ENCODE measurements at places on chromosomes 1 and 21.

- no peak for DNase-seq
Observed at GRCh38 chr21:14995226-14995625, 69.6 kb downstream of the NRIP1 start.

GRCh38 chr1:184210031-184210430, 158.5 kb downstream of the TSEN15 start:
- no peak for DNase-seq

GRCh38 chr21:44337941-44338895, 972 bp downstream of the CFAP410 start:
- peak; percentile 47 for DNase-seq

- DNase-seq = no peak
Observed at GRCh38 chr1:83017701-83018100, 981.2 kb downstream of the TTLL7 start.

DNA sequence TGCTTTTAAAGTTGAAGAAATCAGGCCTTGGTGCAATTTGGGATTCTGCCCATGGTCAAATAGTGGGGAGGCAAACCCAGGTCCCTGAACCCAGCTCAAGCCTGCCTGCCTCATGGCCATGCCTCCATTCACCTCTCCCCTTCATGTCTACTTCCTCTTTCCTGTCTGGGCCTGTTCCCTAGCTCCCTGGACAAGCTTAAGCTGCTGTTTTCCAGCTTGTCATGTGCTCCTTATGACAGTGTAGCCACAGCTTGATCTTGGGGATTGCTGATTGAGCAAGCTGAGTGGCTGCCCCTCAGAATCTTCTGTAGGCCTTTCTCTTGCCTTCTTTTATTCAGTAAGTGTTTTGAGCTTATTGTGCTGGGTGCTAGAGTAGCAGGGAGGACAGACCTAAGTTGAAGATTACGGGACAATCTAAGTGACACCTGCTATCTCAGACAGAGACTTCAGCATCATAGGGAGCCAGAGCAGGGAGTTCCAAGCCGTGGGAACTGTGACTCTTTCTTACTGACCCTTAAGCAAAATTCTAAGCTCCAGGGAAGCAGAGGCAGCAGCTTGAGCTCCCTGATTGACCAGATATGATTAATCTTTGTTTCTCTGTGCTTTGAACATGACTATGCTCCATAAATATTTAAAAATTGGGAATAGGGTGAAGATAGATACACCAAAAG, 520 bp upstream of the MR1 start:
- peak; percentile 33 for DNase-seq

DNA sequence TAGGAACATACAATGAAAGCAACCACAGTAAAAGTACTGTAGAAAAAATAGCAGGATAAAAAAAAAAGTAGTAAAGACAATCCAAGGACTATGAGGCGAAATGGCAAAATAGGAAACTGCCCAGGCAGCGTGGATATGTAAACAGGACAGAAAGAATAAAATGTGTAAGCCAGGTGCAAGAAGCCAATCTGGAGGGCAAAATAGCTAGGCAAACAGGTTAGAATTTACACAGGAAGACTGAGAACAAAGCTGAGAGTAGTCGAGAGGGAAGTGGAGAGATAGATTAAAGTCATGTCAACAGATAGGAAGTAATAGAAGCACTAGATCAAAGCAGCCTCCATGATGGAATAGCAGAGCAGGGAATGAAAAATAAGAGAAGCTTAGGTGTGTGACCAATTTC, 124.2 kb upstream of the B3GALT2 start:
- DNase-seq = no peak

- no peak for DNase-seq
Observed at GRCh38 chr1:87129038-87129437, 199.6 kb upstream of the LMO4 start.

DNA sequence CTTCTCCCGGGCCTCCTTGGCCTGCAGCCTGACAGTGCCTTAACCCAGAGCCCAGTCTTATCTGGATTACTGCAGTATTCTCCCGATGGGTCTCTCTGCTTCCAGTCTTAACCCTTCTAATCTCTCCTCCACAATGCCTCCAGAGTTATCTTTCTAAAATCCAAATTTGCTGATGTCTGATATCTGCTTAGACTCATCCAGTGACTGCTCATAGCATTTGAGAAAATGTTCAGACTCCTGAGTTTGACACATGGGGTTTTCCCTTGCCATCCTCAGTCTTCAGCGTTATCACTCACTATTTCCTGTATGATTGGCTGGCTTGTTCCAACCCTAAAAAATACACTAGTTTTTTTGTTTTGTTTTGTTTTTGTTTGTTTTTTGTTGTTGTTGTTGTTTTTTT, 102.0 kb downstream of the FMN2 start:
- no peak for DNase-seq

- DNase-seq = no peak
Observed at GRCh38 chr1:245715970-245716369, 561.2 kb downstream of the KIF26B start.

GRCh38 chr1:201023920-201024624, 558 bp upstream of the KIF21B start:
- no peak for DNase-seq

GRCh38 chr1:38872401-38873026, 634 bp downstream of the MYCBP start:
- DNase-seq = peak; percentile 33

GRCh38 chr1:234271243-234271606, 102.0 kb upstream of the COA6 start:
- DNase-seq = no peak

DNA sequence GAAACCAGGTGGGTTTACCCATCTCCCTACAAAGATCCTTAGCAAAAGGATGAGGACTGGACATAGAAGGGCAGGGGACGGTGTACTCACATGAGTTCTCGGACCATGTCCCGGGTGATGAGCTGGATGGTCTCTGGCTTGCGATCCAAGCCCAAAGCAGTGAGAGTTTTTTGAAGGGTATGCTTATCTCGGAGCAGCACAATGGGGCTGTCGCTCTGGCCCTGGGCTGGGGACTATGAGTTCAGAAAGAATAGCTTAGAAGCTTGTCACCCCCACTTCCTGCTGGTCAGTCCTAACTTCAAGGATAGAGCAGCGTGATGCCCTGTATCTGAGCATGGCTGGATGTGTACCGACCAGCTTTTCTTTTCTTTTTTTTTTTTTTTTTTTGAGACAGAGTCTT, 9.6 kb downstream of the CFAP45 start:
- no peak for DNase-seq

DNA sequence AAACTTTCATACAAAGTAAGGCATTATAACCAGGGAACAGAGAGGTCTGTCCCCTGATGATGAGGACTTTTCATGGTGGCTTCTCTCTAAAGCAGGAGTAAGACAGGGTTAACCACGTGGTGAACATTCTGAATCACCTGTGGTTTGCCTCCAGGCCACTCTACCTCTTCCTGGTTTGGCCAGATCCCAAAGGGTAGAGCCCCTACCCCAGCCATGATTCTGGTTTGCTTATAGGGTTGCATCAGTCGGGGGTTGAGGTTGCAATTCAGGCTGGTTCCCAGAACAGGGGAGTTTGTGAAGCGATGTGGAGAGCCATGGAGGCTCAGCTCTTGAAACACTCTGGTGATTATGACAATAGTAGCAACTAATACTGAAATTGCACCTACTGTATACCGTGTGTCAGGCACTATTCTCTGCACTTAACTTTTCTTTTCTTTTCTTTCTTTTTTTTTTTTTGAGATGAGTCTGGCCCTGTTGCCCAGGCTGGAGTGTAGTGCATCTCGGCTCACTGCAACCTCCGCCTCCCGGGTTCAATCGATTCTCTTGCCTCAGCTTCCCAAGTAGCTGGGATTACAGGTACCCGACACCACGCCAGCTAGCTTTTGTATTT, 8.3 kb downstream of the CNR2 start:
- no peak for DNase-seq

DNA sequence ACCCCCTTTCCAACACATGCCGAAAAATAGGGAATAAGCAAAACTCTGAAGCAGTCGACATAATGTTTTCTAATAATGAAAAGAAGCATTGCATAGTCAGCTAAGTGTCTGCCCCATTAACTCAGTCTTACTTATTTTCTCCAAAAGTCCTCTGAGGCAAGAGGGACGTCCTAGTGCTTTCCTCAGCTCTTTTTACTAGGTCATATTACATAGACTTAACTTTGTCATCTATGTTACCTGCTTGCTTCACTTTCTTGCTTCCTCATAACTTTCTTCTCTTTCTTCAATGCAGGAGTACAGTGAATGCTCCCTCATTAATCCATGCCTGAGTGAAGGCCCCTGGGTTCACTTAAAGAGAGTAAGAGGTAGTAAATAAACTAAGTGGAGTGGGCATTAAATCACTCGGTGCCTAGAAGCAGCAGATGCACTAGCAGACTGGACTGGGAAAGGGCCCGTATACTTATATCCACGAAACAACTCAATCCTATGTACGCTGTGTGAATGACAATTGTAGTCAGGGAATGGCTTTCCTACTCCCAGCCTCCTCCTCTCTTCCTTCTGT, 210.5 kb upstream of the SPAG17 start:
- no peak for DNase-seq

GRCh38 chr1:241061062-241061461, 295.9 kb downstream of the RGS7 start:
- no peak for DNase-seq

GRCh38 chr1:17572264-17572985, 32.9 kb downstream of the ARHGEF10L start:
- no peak for DNase-seq

- no peak for DNase-seq
Observed at GRCh38 chr1:193325042-193325441, 138.6 kb upstream of the B3GALT2 start.

GRCh38 chr1:58841455-58841854, 57.6 kb upstream of the JUN start:
- peak; percentile 33 for DNase-seq

DNA sequence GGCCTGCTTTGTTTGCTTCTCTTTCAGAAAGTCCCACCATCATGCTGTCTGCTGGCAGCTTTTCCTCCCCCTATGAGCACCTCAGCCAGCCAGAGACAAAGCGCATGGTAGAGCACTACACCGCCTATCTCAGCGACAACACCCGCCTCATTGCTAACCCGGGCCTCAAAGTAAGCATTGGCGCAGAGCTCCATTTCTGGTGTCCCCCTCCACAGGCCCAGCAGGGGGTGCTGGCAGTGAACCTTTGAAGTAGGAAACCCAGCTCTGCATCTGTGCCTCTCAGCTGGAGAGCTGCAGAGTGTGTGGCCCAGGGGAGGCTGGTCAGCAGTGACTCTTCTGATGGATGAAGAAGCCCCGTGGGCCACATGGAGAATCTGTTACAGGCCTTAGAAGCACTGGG, 81.2 kb upstream of the RAVER2 start:
- no peak for DNase-seq

- DNase-seq = no peak
Observed at GRCh38 chr21:41519806-41520559, 12.0 kb upstream of the TMPRSS2 start.
